ENCODE measurements at places on chromosomes 2 and 18. TPM values are rescaled to one million over a fixed set of nuclear protein-coding genes. Genes with fewer than 3 reads are reported as not detected.

Gene NEDD4L
- 51.2 TPM for total RNA-seq

Gene CDH2
- total RNA-seq: 84.3 TPM

Gene PRSS56
- total RNA-seq: 0.59 TPM

Gene DLX2
- total RNA-seq: 1.2 TPM

Gene PDCD1
- total RNA-seq: not detected

Gene ARHGAP28
- 10.7 TPM for total RNA-seq

Gene PTPRN
- 12.4 TPM for total RNA-seq

Gene FAM228A
- total RNA-seq: 1.4 TPM

Gene MAPRE3
- total RNA-seq: 22.7 TPM

Gene TLX2
- total RNA-seq: 0.27 TPM

Gene KATNAL2
- 6.6 TPM for total RNA-seq

- ATAC-seq: no peak
Observed at GRCh38 chr2:9832586-9832985, 10.7 kb upstream of the TAF1B start.

GRCh38 chr2:12507295-12507694 lies 209.4 kb upstream of the TRIB2 start:
- ATAC-seq: no peak

GRCh38 chr18:62372156-62372555 lies 47.0 kb downstream of the TNFRSF11A start:
- ATAC-seq: no peak

- no peak for ATAC-seq
Observed at GRCh38 chr2:82320296-82320695, 2015.7 kb upstream of the LRRTM1 start.

DNA sequence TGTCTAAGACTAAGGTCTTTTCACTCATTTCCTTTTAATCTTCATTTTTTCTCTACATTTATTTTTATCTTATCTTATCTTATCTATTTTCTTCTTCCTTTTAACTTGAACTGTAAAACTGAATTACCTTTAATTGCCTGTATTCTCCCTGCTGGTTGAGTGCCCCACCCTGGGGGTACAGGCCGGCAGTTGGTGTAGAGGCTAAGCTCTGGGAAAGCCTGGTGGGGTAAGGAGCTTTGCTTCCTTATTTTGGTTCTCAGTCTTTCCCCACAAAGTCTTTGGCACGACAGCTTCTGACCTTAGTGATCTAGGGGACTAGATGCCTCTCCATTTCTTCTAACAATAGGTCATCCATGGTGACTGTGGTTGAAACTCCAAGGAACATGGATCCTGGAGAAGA lies 26.8 kb upstream of the HAAO start:
- ATAC-seq: no peak

GRCh38 chr2:138841459-138841858 lies 61.3 kb upstream of the NXPH2 start:
- ATAC-seq: no peak

- ATAC-seq: no peak
Observed at GRCh38 chr2:239625156-239625845, 224.5 kb upstream of the HDAC4 start.

GRCh38 chr2:68362069-68362468 lies 3.0 kb upstream of the PLEK start:
- ATAC-seq: no peak

GRCh38 chr2:28809927-28810326 lies 707 bp upstream of the SPDYA start:
- ATAC-seq: peak; percentile 16

DNA sequence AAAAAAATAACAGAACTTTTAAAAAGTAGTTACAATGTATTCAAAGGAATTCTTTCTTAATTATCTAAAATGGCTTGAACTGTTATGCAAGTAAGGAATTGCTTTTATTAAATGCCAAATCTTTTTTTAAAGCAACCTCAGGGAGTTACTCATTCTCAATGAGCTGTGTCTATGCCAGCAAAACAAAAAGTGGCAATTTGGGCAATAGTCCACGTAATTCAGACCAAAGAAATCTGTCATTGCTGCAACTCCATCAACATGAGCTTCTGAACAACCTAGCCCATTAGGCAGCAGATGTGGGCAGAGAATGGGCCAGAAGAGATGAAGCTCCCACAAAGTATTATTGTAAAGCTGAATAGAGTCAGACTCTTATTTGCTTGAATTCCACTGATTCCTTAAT lies 118.4 kb downstream of the ALK start:
- no peak for ATAC-seq

DNA sequence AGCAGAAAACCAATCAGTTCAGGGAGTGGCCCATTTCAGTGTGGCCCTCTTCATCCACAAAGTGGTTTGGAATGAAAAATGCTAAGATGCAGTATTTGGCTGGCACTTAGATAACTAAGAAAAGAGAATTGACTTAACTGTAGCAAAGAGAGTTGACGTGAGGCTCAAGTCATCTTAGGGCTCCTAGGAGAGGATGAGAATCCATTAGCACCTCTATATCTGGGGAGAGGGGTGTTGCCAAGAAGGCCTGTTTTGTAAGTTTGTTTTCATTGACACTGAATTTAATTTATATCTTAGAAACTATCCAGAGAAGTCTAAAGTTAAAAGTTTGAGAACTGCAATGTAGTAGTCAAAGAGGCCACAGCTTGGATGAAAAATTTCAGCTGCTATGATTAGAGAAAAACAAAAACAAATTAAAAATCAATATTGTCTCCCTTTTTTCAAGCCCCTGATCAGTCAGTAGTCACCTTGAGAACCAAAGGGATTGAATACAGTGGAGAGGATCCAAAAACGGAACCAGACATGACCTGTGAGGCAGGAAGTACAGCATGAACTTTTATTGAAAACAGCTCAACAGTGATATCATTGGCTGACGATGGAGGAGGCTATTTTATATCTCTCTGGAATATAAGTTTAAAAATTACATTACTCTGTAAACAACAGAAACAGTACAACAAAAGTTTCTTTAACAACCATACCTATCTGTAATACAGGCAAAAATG lies 52.7 kb downstream of the PHLPP1 start:
- ATAC-seq: no peak

GRCh38 chr2:145260081-145260480 lies 740.2 kb upstream of the ZEB2 start:
- ATAC-seq: no peak

DNA sequence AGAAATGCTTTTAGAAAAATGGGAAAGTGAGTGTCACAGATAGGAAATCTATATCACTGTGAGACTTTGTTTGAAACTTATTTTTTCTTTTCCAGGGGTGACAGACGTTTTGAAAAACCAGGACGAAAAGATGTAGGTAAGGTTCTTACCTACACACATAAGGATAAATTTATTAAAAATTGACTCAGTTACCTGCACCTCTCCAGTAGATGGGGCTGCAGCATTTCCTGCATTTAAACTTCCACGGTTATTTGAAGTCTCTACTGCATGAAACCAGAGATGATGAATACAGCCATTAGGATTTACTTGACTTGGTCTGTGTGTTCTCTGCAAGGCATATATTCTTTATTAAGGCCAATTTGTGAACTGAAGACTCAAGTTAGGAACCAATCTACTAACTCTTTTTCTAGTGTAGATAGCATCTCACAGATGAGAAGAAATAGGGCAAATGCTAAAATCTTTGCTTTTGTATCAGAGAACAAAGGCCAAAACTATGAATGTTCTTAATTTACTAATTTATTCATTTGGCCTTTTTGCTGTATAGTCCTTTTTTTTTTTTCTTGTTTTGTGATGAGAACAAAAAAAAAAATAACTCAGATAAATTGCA lies 15.0 kb downstream of the KCNJ13 start:
- ATAC-seq: peak; percentile 48

DNA sequence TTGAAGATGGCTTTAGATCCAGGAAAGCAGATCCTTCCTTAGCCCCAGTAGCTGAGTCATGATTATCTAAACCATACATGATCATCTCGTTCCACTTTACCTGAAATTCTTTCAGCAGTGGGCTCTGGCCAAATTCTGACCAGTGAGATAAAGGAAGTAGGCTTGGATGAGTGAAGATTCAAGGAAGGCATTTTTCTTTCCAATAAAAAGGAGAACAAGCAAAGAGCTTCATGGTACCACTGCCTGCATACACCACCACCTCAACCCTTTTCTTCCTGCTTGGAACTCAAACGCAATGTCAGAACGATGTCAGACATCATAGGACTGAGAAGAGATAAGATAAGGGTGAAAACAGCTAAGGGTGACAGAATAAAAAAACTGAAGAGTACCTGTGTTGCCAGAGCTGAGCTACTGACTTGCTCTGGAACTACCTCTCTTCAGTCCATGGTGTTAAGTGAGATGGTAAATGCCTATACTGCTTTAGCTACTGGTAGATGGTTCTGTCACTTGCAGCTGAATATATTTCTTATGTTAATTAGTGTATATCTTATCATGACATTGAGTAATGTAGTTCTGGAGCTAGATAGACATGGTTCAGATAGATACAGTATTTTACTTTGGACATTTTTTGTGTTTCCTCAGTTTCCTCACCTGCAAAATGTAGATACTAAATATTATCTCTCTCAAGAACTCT lies 58.7 kb upstream of the ACVR1 start:
- ATAC-seq: no peak

DNA sequence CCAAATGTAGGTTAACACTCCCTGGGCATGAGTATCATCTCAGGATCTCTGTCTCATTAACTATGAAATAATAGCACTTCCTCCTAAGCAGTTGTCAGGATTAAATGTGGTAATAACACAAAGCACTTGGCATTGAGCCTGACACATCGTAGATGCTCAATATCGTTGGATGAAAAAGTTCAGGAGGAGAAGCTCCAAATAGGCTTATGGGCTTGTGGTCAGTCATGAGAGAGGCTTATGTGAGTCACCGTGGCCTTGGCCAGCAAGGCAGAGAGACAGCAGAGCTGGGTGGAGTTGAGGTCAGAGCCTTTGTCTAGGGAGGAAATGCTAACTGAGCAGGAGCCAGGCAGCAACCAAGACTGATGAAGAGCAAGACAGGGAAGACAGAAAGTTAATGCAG lies 68.3 kb upstream of the PPM1B start:
- no peak for ATAC-seq
